Thymus (tissue), 14 donors: ENCODE measurements at places on chromosomes 4 and X.

DNA sequence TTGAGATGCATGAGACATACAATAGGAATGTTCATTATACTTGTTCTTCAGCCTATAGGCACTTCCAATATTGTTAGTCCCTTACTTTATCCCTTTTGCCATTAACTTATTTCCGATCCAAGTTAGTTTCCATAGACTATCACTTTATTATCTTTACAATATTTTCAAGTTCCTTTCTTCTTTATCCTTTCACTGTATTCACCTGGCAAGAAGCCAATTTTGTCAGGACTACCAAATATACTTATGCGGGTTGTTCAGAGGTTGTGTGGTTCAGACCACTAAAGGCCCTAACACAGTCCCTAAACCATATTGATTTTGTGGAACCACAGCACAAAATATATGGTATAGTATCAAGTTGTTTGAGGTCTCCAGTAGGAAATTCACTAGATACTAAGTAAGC, 245.0 kb upstream of the HTR2C start:
- no peak for DNase-seq

DNA sequence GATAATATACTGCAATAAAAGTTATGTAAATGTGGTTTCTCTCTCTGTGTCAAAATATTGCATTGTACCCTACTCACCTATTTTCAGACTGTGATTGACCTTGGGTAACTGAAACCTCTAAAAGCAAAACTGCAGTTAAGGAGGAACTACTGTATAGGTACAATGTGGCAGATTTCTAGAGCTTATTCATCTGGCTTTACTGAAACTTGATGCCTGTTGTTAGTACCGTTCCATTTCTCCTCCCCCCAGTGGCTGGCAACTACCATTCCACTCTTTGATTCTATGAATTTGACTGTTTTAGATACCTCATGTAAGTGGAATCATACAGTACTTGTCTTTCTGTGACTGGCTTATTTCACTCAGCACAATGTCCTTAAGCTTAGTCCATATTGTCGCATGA, 61.9 kb downstream of the HOPX start:
- no peak for DNase-seq

DNA sequence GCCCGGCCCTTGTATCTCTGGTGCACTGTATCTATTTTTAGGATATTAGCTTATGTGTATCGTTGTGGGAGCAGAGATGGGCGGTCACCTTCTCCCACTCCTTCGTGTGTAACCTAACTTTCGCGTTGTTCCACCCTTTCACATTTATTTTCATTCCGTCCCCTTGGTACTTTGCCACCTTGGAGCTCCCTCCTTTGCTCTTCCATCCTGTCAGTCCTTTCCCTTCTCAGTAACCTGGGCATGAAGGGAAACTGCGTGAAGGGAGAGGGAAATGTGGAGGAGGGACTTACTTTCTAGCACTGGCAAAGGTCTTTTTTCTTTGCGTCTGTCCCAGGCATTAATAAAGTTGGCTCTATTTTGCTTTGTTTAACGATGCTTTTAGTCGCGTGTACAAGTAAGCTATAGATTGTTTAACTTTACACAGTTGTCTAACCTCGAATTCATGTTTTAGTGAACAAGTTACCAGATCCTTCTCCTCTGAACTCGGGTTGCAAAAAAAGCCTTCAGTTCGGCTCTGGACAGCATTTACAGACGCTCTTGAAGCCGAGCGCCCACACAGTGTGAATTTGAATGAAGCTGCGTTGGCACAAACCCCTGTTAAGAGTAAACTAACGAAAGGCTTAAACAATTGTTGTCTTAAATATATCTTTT, 3.9 kb downstream of the PCDH10 start:
- no peak for DNase-seq

DNA sequence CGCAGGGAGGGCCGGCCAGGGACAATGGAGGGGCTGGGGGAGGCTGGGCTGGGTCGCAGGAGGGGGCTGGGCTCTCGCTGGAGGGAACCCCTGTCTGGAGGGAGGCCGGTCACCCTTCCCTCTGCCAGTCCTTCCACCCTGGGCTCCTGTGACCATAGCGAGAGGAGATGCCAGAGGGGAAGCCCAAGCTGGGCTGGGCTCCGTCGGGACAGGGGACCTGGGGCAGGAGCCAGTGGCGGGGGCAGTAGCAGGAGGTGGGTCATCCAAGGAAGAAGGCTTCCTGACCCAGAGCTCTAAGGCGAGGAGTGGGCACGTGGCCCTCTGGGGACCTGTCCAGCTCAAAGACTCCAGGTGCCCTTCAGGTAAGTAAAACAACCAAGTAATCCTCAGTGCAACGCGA, 16.9 kb downstream of the CTAG1B start:
- DNase-seq = no peak
